Nucleus accumbens (tissue), 56 donors: ENCODE measurements at places on chromosomes 12 and 14.

GRCh38 chr12:129052373-129052772 lies 199.1 kb downstream of the GLT1D1 start:
- no peak for DNase-seq

DNA sequence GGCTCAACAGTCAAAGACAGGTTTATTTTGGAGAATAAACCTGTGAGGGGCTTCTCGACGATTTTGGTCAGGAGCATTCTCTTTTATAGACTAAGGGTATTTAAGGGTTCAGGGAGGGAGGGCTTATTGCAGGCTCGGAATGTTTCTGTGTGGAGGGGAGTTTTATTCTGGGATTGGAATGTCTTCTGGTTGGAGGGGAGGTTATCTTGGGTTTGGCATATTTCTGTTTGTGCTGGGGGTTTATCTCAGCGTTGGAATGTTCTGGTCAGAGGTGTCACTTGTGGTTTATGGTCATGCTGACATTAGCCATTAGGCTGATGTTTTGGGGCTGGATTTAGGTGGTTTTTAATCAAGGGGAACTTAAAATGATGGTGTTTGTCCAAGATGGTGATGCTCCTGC lies 103.9 kb downstream of the SUDS3 start:
- DNase-seq: no peak

DNA sequence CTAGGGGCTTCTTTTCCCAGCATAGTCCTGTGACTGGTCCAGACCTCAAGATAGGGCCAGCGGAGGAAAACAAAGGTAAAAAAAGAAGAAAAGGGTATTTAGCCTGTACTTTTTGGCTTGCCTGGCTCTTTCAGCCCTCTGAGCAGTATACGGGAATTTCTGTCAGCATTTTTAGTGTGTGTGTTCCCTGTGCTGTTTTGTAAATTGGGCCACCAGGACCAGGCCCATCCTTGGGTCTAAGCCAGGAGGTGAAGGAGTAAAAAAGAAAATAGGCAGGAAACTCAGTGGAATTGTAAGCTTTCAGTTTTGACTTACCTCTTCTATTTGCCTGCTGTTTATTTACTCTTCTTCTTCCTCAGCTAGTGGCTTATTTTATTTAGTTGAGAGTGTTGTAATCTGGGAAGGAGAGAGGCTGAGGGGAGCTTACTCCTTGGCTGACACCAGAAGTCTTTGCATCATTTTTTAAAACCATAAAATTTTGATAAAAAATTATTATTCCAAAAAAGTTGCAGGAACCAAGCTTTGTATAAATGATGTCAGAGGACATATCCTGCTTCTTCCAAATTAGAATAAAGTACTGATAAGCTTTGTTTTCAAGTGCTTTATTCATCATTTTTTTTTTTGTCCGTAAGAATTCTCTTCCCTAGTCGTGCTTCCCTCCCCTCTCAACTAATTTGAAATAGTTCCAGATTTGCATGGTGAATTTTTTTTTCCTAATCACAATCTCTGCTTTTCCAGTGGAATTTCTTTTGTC lies 63.7 kb downstream of the DIP2B start:
- DNase-seq: no peak

- DNase-seq: no peak
Measured at GRCh38 chr14:89393222-89393745, 23.7 kb downstream of the FOXN3 start.

GRCh38 chr12:4813741-4814140 lies 93.5 kb downstream of the GALNT8 start:
- peak; percentile 4 for DNase-seq

DNA sequence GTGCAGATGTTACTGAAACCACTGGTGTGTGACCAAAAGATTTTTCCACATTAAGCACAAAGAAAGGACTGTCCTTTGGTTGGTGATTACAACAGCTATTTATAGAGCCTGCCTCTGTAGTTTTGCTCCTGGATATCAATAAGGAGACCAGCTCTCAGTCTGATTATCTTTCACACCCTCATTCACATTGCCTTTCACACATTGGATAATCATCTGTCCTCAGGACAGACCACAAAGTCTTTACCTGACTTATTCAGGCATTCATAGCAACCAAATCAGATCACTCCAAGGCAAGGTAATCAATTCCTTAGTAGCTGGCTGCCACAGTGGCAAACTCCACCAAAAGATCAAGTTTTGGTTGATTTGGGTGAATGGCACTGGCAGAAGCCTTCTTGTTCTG lies 59.6 kb upstream of the CPSF6 start:
- no peak for DNase-seq

- DNase-seq: no peak
Measured at GRCh38 chr12:103589517-103589916, 2.4 kb downstream of the STAB2 start.

- DNase-seq: no peak
Measured at GRCh38 chr14:23428686-23429495, 6.6 kb downstream of the MYH7 start.

DNA sequence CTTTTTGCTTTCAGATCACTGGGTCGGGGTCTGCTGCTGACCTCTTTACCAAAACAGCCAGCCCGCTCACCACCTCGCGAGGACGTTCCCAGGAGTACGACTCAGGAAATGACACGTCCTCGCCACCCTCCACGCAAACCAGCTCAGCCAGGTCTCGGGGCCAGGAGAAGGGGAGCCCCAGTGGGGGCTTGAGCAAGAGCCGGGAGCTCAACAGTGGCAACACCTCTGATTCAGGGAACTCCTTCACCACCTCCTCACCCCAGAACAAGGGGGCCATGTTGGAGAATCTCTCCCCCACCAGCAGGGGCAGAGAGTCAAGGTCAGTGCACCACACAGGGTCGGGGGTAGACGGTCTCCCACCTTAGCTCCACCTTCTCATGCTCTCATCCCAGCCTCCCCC lies 33.4 kb upstream of the HSPB8 start:
- DNase-seq: no peak

DNA sequence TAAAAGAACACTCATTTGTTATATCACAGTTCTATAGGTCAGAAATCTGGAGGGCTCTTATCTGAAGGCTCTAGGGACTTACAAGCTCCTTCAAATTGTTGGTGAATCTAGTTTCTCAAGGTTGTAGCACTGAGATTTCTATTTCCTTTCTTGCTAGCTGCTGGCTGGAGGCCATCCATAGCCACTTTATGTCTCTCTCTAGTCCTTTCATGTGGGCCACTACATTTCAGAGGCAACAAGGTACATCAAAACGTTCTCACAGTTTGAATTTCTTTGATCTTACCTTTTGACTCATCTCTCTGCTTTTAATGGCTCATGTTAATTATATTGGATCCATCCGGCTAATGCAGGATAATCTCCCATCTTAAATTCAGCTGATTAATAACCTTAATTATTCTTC lies 286.8 kb downstream of the DIO2 start:
- no peak for DNase-seq

- no peak for DNase-seq
Measured at GRCh38 chr14:68908201-68908600, 70.9 kb downstream of the ACTN1 start.

- DNase-seq: no peak
Measured at GRCh38 chr14:103006991-103007520, 50.3 kb downstream of the CDC42BPB start.

GRCh38 chr14:105126126-105126980 lies 42.2 kb downstream of the JAG2 start:
- no peak for DNase-seq

- DNase-seq: no peak
Measured at GRCh38 chr14:39626589-39627576, 194.7 kb upstream of the FBXO33 start.

- no peak for DNase-seq
Measured at GRCh38 chr12:41361738-41362137, 173.6 kb downstream of the PDZRN4 start.

- no peak for DNase-seq
Measured at GRCh38 chr14:99357151-99357915, 85.3 kb upstream of the BCL11B start.

GRCh38 chr14:75976826-75977581 lies 4.8 kb downstream of the TGFB3 start:
- no peak for DNase-seq

GRCh38 chr14:74133833-74134481 lies 49.2 kb downstream of the LIN52 start:
- no peak for DNase-seq

GRCh38 chr12:53795927-53796326 lies 44.1 kb upstream of the CISTR start:
- DNase-seq: peak; percentile 56

DNA sequence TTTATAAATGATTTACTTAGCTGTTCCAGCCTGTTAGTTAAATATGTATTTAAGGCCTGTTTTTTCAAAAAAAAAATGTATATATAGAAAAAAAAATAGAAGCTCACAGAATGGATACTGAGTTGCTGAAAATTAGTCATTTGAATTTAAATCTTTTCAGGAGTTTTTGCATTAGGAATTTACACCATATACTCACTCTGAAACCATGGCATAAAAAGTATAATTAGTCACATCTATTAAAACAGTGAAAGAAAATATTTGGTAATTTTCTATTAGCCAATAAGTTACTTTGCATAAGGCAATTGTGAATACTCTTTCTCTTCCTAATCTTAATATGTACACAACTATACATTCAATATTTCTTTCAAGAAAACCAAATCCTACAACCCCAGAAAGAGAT lies 51.9 kb downstream of the HMGA2 start:
- no peak for DNase-seq
